Heart left ventricle (tissue), 16 donors: ENCODE measurements at places on chromosomes 4 and X. TPM values are rescaled to one million over a fixed set of nuclear protein-coding genes. Genes with fewer than 3 reads are reported as not detected.
A peak's percentile ranks its signal among the peaks of the same experiment; 100 is the strongest.

The ANKRD17 gene
- total RNA-seq: 61.5 TPM

The DCAF4L1 gene
- 0.12 TPM for total RNA-seq

The NAA15 gene
- 38.7 TPM for total RNA-seq

GRCh38 chrX:29634516-29634915, 580.8 kb upstream of the MAGEB2 start:
- no peak for DNase-seq

DNA sequence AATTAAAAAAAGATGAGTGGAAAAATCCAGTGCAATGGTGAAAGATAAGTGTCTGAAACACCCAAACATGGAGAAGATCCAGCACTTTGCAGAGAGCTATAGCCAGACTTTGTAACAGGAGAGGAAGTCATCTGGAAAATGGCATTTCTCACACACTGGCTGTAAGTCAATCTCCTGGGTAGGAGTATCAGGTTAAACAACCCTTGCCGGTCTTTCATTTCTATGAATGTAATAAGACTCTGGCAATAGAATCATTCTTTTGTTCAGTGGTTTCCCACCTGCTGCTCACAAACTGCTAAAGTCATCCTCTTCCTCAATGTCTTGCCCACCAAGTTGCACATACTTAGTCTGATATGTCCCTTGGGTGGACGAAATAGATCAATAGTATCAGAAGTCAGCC, 94.0 kb upstream of the ATP8A1 start:
- no peak for DNase-seq

The CFI gene
- total RNA-seq: 22.7 TPM

DNA sequence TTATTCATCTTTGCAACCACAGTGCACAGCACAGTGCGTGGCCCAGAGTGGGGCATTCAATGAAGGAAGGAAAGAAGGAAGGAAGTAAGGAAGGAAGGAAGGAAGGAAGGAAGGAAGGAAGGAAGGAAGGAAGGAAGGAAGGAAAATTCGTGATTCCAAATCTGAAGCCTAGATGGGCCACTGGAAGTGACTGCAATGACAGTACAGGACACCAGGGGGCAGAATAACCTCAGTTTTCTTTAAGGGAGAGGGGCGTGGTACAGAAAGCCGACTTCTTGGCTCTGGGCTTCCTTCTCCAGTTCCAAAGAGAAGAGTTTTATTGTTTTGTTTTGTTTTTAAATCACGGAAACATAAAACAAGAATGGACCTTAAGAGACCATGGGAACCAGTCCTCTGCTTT, 47.8 kb downstream of the APLN start:
- peak; percentile 47 for DNase-seq

- no peak for DNase-seq
These were observed 79.7 kb downstream of the VMA21 start for GRCh38 chrX:151476604-151477303.

GRCh38 chrX:154449618-154450017, 5.7 kb downstream of the FAM50A start:
- DNase-seq: no peak

The MCF2 gene
- 0.09 TPM for total RNA-seq

The SLC30A9 gene
- total RNA-seq: 83.9 TPM
